Activated naive CD4-positive, alpha-beta T cell (primary cell): ENCODE measurements at places on chromosomes 7 and 10.

GRCh38 chr7:71272509-71273490 is 140.9 kb downstream of the GALNT17 start:
- no peak for DNase-seq

GRCh38 chr10:132612571-132613504 is 75.3 kb downstream of the INPP5A start:
- no peak for DNase-seq

DNA sequence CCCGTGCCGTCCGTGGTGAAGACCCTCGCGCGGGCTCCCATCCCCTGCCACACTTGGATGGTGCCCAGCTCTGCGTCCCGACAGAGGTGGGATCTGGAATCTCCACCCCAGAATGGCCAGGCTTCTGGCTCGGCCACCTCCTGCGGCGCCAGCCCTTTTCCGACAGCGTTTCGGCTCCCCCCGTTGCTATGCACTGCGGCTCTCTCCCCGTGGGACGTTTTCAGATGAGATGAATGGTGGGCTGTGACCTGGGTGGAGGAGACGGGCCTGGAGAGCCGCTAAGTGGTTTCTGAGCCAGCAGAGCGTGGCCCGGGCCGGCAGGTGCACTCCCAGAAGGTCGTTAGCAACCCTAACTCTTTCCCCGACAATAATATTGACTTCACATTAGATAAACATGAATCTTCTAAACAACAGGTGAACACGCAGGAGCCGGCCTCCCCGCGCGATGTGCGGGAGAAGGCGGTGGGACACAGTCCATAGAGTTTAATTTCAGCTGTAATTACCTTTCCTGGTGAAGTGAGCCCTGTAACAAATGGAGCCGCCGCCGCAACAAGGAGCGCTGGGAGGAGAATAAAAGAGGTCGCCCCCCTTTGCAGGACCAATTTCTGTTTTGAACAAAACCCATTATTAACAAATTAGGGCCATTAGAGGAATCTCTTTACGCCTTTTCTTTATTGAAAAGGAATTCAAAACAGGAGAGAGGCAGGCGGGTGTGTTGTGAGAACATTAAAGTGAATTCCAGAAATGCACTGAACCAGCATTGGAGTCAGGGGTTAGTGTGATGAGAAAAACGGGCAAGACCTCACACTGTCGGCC is 294.3 kb upstream of the PFKP start:
- no peak for DNase-seq

DNA sequence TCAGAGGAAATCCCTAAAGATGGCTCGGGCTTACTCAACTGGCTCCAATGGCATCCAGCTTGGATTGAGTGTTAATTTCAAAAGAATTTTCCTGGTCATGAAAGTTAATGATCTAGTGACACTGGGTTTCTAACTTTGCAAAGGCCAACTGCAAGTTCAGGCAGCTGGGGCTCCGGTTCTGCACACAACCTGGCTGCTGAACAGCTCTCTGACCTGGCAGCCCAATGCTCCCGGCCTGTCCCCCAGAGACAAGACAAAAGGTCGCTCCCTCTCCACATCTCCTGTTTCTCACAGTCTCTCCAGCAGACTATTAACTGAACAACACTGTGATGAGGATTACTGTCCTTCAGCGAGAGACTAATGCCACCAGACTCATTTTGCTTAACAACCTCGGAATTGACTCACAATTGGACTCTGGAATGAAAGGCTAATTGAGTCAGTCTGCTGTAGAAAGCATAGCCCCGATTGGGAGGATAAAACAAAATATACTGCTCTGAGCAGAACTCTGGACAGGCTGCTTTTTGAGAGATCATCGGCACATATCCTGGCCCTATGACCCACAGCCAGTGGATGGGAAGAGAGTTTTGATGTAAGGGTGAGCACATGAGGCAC is 174.5 kb downstream of the GFRA1 start:
- DNase-seq: no peak

DNA sequence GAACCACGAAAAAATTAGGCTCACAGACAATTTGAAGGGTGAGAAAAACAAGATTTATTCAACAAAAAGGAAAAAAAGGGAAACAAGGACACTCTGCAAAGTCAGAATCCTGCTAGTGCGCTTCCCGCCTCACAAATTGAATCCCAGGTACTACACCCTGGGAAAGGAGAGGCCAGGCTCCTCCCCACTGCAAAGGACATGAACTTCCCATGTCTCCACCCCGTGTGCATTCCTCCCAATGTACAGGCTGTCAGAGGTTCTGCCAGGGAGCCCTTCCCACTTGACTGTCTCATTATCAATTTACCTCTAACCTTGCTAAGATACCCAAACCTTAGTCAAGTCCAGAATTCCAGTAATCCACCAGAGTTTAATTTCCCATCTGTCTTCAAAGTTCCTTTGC is 70.4 kb upstream of the CDK1 start:
- DNase-seq: no peak
